ENCODE measurements at places on chromosomes 2 and 18.
A peak's percentile ranks its signal among the peaks of the same experiment; 100 is the strongest.

GRCh38 chr2:179017773-179018357 lies 32.1 kb downstream of the CCDC141 start:
- no peak for DNase-seq

- no peak for DNase-seq
Observed at GRCh38 chr18:10950876-10951630, 198.3 kb downstream of the PIEZO2 start.

- DNase-seq, result no peak
Observed at GRCh38 chr2:31200972-31201371, 16.3 kb downstream of the CAPN14 start.

DNA sequence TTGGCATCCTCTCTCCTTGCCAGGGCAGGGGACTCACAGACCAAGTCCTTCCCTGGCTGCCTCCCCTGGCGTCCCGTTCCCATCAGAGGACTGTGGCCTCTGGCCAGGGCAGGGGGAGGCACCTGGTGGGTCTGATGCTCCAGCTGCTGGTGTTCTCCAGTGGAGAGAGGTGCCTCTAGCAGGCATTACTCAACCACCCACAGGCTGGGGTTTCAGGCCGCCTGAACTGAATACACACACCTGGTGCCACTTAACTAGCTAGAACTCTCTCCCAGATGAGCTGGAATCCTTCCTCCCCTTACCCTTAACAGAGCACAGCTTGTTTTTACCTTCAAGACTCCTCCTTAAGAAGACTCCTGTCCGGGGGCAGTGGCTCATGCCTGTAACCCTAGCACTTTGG lies 37.7 kb upstream of the CNGA3 start:
- no peak for DNase-seq

GRCh38 chr2:232432598-232433184 lies 23.3 kb upstream of the ALPI start:
- no peak for DNase-seq

GRCh38 chr2:67650291-67651133 lies 253.4 kb downstream of the ETAA1 start:
- peak; percentile 65 for DNase-seq

Measured in nucleus accumbens (tissue), 56 donors.